ENCODE measurements at places on chromosomes 1 and 21.

GRCh38 chr1:207003210-207003609 is 29.3 kb downstream of the C1orf116 start:
- DNase-seq: no peak

DNA sequence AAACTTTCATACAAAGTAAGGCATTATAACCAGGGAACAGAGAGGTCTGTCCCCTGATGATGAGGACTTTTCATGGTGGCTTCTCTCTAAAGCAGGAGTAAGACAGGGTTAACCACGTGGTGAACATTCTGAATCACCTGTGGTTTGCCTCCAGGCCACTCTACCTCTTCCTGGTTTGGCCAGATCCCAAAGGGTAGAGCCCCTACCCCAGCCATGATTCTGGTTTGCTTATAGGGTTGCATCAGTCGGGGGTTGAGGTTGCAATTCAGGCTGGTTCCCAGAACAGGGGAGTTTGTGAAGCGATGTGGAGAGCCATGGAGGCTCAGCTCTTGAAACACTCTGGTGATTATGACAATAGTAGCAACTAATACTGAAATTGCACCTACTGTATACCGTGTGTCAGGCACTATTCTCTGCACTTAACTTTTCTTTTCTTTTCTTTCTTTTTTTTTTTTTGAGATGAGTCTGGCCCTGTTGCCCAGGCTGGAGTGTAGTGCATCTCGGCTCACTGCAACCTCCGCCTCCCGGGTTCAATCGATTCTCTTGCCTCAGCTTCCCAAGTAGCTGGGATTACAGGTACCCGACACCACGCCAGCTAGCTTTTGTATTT is 8.3 kb downstream of the CNR2 start:
- DNase-seq: no peak

DNA sequence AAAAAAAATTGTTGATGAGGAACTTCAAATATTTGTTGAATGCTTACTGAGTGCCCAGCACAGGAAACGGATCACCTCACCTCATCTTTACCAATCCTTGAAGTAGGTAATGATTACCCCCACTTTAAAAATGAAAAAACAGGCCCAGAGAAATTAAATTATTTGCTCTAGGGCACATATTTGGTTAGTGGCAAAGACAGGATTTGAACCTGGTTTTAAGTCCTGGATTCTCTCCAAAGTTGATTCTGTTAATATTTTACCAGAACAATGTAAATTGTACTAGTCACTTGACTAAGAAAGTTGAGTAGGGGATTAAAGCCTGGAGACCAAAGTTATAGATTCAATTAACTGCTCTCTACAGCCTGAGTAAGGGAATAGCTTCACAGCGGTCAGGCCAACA is 97.9 kb downstream of the GIPC2 start:
- DNase-seq: no peak

DNA sequence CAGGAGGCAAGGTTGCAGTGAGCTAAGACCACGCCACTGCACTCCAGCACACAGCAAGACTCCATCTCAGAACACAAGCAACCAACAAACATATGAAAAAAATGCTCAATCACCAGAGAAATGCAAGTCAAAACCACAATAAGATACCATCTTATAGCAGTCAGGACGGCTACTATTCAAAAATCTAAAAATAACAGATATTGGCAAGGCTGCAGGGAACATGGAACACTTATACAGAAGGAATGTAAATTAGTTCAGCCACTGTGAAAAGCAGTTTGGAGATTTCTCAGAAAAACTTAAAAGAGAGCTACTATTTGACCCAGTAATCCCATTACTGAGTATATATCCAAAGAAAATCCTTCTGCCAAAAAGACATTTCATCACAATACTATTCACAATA is 27.6 kb upstream of the POGK start:
- DNase-seq: no peak

GRCh38 chr1:62177621-62178020 is 17.0 kb upstream of the L1TD1 start:
- DNase-seq: no peak

DNA sequence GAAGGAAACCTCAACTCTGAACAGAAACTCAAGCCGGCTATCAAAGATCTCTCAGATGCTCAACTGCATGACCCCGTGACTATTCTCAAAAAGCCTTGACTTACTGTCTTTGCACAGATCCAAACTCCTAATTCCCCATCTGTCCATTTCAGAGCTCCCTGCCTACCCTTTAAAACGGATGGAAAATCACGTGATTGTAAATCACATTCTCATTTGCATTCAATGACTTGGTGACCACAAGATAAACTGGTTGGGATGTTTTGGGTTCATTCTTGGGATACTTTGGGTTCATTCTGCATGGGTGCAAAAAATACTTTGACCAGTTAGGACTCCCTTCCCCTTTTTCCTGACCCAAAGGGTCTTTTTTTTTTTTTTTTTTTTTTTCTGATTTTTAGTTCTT is 41.3 kb upstream of the RUNX1 start:
- no peak for DNase-seq

DNA sequence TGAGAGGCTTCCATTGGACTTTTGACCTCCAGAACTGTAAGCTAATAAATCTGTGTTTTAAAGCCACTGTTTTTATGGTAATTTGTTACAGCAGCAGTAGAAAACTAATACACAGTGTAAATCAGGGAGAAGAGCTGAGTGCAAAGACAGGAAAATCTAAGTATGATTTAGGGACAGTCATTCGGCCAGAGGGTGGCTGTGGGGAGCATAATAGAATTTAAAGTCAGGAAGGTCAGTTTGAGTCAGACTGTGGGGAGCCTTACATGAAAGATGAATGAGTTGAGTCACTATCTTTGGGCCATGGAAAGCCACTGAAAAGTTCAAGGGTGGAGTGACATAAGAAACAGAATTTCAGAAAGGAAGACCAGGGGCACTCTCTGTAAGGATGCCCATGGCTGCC is 52.4 kb upstream of the SSX2IP start:
- DNase-seq: no peak

GRCh38 chr1:211524521-211524920 is 32.6 kb upstream of the RD3 start:
- no peak for DNase-seq

DNA sequence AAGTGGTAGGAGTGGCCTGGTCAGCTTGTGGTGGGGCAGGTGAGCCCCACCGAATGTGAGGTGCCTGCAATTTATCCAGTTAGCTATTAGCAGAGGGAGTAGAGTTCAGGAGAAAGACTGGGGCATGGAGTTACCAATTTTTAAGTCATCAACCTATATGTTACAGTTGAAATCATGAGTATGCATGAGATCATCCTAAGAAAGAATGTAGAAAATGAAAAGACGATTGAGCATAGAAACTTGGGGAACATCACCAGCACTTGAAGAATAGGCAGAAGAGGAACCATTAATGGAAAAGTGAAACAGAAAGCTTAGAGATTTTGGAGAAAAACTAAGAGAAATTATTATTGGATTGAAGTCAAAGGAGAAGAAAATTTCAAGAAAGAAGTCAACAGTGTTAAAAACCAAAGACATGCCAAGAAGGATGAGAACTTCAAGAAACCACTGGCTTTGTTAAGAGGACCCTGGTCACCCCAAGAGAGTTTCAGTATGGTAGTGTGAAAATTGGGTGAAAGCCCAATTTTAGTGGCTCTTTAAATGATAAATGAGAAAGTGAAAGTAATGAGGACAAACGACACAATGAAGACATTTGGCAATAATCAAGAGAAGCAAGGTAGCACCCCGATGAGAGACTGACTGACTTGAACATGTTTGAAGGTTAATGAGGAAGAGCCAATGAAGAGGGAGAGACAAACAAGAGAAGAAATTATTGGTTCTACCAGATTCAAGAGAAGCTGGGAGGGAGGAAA is 36.7 kb downstream of the DNASE2B start:
- DNase-seq: no peak

GRCh38 chr1:10830961-10831668 is 34.7 kb upstream of the CASZ1 start:
- no peak for DNase-seq

- no peak for DNase-seq
Observed at GRCh38 chr21:35764586-35764985, 295.7 kb downstream of the SETD4 start.

DNA sequence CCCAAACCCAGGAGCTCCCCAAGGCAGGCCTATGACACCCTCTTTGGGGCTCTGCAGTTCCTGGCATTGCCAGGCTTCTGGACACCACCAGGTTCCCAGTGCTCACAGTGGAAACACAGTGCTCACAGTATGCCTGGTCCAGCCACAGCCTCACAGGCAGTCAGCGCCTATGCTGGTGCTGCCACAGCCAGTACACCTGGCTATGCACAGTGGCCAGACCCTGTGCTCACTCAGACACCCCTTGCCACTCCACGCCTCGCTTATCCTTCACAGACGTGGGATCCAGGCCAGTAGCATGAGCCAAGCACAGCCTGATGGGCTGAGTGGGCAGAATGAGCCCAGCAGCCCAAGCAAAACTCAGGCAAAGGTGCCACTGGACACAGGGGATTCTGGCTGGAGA is 579.2 kb upstream of the ADGRL2 start:
- DNase-seq: no peak

DNA sequence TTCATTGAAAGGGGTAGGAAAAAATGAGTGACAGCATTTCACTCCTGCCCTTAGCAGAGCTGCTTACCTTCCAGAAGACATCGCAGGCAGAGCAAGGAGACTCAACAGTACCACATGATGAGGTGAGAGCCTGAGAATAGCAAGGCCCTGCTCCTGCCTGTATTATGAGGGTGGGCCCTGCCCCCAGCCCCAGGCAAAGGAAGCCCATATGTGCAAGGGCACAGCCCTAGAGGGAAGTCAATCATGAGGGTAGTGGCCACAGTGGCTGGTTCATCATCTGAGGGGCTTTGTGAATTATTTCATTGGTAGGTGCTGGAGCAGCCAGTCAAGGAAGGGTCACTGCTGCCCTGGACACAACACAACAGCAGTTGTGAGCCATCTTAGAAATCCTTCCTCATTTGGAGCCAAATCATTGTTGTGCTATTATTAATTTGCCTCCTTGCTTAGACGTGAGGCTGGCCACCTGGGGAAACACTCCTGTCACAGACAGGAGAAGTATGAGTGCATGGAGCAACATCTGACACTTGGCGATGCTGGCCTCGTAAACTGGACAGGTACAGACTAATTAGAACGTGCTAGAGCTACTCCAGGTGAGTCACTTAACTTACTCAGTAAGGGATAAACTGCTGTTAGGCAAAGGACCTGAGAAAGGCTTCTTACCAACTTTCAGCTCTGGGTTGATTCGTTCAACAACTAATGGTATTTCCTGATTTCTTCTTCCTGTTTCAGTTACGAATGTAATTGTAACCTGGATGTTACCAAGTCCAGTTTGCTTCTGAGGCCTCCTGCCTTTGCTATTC is 22.7 kb upstream of the ACBD6 start:
- DNase-seq: no peak

DNA sequence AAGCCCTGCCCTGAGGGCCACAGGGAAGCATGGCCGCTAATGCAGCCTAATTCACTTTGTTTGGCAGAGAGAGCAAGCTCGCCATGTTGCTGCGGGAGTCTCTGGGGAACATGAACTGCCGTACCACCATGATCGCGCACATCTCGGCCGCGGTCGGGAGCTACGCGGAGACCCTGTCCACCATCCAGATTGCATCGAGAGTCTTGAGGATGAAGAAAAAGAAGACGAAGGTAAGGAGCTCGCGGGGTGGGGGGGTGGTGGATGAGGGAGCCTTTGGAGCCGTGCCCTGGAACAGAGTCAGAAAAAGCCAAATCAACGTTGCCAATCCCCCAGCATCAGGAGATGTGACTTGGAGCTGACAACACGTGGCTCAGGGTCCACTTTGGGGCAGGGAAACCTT is 529.4 kb downstream of the KIF26B start:
- no peak for DNase-seq

GRCh38 chr21:34545079-34545884 is 33.3 kb upstream of the KCNE1 start:
- DNase-seq: no peak

DNA sequence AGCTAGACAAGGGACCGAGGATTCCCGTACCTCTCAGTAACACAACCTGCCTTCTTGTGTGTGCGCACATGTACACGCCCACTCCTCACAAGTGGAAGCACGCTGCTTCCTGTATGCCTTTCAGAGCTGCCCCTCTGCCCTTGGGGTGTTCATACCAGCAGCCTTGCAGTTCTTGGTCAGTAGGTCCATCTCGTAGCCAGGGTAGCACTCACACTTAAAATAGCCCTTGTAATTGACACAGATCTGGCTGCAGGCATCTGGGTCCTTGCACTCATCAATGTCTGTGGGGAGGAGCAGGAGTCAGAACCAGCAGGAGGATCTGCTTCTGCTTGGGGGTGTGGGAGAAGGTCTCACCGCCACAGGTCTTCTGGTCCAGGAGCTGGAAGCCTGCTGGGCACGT is 32.6 kb upstream of the MAGOH start:
- DNase-seq: no peak

- DNase-seq: no peak
Observed at GRCh38 chr1:52867087-52867863, 24.7 kb downstream of the ZYG11A start.

GRCh38 chr1:207495801-207496792 is at the start of gene CR1:
Gene CR1, plus strand, starts transcription at chr1:207496157. Its CDS starts 111 bp downstream, at chr1:207496268.
- DNase-seq: no peak

All from effector memory CD4-positive, alpha-beta T cell (primary cell).